ENCODE measurements at places on chromosomes 4 and X.

DNA sequence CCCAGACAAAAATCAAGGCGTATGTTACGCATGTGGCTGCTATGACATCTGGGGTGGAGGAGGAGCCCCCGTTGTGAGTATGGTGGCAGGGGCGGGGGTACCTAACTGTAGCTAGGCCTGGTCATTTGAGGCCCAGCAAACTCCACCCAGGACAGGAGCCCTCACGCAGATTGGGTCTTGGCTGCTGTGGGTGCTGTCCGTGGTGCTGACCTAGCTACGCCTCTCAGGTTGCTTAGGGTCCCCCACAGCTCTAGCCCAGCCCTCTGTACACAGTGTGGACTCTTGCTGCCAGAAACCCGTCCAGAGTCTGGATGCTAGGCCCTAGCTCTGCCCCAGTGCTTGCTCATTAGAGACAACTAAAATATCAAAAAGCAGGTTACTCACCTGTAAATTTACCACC is 146.7 kb upstream of the PSAPL1 start:
- DNase-seq: no peak

- DNase-seq: no peak
Observed at GRCh38 chrX:47540754-47541538, 20.1 kb upstream of the ARAF start.

- no peak for DNase-seq
Observed at GRCh38 chr4:6115342-6115741, 85.0 kb downstream of the JAKMIP1 start.

DNA sequence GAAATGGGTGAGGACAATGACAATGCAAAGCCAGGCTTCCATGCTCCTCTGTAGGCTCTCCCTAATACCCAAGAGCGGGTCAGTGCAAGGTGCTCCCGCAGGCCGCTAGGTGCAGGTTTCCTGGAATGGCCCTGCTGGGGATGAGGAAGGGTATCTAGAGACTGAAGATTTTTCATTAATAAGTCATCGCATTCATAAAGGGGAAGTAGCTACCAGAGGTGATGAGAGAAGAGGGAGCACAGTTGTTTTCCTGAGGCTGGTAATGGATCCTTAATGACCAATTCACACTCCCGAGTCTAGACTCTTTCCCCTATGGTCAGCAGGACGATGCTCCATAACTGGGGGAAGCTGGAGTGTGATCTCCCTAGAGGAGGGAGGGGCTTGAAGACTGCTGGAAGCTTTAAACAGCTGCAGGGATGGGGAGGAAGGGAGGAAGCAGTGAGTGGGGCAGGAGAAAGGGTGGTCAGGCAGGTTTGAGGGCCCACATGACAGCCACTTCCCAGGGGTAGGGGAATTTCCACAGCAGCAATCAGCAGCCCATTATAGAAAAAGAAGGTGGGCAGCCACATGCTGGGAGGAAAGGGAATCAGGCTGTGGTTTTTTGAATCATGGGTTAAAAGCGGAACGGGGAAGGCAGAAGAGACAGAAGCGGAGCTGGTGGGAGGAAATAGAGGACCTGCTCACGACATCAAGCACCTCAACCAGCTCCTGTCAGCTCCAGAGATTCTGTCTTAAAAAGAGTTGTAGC is 10.2 kb upstream of the ATP6AP2 start:
- DNase-seq: no peak

GRCh38 chr4:139643042-139643895 is 22.4 kb upstream of the MGST2 start:
- no peak for DNase-seq

GRCh38 chrX:18887177-18887824 is 96.6 kb downstream of the PHKA2 start:
- no peak for DNase-seq

DNA sequence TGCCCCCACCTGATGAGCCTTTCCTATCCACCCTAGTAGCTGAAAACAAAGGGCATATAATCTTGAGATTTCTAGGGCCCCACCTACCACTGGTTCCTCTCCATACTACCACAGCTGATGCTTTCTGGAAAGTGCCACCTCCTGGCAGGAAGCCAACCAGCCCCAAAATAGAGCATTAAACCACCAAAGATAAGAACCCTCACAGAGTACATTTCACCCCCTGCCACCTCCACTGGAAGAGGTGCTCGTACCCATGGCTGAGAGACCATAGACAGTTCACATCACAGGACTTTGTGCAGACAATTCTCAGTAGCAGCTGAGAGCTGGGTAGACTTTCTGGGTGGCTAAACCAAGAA is 94.1 kb downstream of the IRS4 start:
- no peak for DNase-seq
